Fibroblast of lung (primary cell): ENCODE measurements at places on chromosomes 4 and X. TPM values are rescaled to one million over a fixed set of nuclear protein-coding genes. Genes with fewer than 3 reads are reported as not detected.

METTL14 gene
- total RNA-seq = 15.9 and 18.2 TPM in 2 replicates

PABPC1L2B gene
- not detected in 2 replicates for total RNA-seq

HMGB3 gene
- total RNA-seq = 5.4 and 8.8 TPM in 2 replicates

MAGED4B gene
- total RNA-seq = 22.1 and 23.5 TPM in 2 replicates
